Caco-2 (cell line): ENCODE measurements at places on chromosomes 2 and 18.

DNA sequence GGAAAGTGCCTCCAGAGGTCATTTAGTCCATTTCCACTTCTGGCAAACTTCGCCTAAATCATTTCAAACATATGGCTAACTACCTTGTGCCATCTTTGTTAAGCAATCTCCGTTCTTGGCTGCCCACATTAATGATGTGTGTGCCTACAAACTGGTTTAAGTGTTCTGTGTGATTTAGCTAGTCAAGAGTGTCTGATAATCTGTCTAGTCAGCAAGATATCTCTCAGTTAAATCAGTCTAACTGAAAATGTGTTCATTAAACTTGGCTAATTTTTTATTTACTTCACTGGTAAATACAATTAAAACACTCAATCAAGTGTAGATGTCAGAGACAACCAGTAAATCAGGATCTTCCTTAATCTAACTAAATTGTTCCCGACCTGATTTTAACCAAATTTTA lies 352.4 kb downstream of the ERBB4 start:
- DNase-seq, result no peak

GRCh38 chr2:42339191-42339912 lies 21.7 kb downstream of the COX7A2L start:
- DNase-seq, result peak; percentile 40

DNA sequence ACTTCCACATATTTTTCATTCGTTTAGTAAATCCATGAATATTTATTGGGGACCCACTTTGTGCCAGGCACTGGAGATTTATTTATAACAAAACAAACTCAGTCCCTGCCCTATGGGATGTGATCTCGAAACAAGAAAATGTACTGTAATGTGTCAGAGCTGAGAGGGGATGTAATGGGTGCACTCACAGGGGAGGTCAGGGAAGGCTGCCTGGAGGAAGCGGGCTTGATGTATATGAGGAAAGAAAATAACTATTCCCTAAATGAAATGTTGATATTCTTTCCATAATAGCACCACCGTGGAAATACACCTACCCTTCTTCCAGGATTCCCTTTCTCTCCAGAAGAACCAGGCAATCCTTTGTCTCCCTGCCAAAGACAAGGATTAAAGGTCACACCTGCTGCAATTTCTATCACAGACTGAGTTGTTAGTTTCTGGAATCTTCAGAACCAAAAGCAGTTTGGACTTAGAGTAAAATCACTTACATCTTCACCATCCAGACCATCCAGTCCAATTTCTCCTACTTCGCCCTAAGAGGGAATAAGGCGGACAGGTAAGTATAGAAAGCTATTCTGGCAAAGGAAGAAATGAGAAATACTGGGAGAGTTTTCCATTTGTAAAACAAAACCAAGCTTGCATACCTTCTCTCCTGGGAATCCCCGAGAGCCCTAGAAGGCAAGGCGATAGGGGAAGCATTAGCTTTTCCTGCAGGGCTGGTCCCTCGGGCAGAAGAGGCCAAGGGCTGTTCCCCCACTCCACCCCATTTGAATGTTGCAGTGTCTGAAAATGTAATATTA lies 55.0 kb downstream of the COL6A3 start:
- no peak for DNase-seq

DNA sequence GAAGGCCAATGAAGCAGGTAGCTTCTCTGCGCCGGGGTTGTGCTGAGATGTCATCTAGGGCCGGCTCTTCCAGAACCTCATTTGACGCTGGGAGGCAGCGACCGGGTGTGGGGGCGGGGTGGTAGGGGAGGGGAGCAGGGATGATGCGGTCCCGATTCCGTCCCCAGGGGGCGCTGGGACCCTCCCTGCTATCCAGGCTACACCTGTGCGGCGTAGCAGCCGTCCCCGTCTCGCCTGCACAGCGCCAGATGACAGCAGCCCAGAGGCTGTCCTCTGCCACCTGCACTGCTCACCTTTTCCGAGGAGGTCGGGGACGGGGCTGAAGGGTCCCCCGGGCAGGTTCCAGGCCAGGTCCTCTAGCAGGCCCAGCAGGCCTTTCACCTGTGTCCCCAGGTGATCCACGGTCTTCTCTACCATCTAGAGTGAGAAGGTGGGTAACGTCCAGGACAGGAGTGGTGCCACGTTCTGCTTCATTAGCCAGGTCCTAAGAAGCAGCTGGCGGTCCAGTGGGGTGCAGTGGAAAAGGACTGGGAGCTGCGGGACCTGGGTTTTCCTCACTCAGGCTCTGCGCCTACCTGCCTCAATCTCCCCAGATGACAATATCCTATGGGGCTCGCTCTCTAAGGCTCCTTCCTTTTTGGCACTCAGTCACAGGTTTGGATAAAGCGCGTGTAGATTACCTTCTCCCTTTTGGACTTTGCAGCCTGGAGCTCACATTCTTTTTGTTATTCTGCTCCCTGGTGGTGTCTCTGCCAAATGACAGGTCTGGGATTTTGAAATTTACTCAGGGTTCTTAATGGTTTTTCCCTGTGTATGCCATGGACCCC lies 56.0 kb upstream of the RAB6C start:
- DNase-seq, result peak; percentile 72

DNA sequence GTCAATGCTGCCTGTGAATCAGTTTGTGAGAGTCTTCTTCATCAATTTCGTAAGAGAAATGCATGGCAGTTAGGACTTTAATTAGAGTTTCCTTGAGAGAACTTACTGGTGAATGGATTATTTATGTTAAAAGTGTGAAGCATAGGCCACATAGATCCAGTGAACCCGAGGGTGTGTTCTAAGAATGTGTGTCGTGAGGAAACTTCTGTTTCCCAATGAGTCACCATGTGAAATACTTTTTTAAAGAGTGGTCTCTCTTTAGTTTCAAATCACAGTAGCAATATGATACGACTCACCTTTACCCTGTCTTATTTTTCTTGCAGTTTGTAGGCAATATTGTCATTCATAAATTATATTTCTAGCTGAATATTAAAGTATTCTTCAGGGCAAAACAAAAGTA lies 18.5 kb downstream of the THSD7B start:
- DNase-seq, result no peak

- no peak for DNase-seq
Measured at GRCh38 chr2:62381656-62382055, 124.3 kb downstream of the TMEM17 start.

- no peak for DNase-seq
Measured at GRCh38 chr2:20333738-20334137, 16.9 kb downstream of the PUM2 start.

GRCh38 chr2:242060212-242060835 lies 190.8 kb downstream of the RTP5 start:
- no peak for DNase-seq

GRCh38 chr2:173607606-173608311 lies 253.1 kb downstream of the CDCA7 start:
- DNase-seq, result no peak

DNA sequence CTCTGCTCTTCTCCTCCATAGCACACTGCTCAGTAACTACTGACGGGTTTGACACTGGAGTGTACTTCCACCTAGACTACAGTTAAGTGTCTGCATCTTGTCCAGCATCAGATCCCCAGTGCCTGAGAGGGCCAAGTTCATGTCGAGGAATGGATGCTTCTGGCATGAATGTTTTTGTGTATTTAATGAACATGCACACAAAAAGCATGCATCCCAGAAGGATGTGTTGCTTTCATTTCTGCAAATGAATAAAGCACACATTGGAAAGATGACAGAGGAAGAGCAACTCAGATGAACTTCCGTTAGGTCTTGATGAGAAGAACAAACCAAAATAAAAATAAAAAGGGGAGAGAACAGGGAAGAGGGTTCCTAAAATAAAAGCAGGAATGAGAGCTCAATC lies 27.9 kb downstream of the C2orf49 start:
- no peak for DNase-seq

DNA sequence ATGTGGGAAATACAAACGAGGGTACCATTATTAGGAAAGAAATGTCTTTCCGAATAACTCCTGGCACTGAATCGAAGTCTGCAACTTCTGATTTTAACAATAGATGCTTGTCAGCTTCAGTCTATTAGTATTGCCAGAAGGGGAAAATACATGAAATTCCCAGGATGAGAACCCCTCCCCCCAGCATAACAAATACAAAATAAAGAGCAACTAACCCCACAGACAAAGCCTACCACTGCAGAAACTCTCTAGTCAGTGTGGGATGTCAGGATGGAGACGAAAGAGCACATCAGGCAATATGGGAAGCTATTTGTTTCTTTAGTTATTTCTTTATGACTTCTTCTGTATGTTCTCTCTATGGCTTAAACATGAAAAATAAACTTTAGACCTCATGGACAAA lies 365.0 kb upstream of the CDH2 start:
- no peak for DNase-seq

- DNase-seq, result no peak
Measured at GRCh38 chr2:82675186-82675585, 1783.9 kb downstream of the SUCLG1 start.

GRCh38 chr18:74951165-74951760 lies 257.7 kb downstream of the PTGR3 start:
- no peak for DNase-seq

DNA sequence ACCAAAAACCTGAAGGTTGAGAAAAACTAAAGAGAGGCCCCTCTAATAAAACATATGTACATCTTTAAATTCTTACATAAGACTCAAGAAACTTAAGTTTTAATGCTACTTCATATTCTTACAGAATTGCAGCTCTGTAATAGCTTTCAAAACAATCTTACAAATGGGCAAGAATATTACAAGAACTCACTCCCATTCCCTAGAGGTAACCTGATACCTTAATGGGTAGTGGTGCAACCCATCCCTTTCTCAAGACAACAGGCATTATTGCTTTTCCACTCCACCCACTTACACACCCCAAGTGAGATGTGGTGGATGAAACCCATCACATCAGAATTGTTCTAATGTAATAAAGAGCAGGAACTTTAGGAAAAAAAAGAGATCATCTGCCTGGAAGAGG lies 103.7 kb downstream of the RBMS1 start:
- no peak for DNase-seq

DNA sequence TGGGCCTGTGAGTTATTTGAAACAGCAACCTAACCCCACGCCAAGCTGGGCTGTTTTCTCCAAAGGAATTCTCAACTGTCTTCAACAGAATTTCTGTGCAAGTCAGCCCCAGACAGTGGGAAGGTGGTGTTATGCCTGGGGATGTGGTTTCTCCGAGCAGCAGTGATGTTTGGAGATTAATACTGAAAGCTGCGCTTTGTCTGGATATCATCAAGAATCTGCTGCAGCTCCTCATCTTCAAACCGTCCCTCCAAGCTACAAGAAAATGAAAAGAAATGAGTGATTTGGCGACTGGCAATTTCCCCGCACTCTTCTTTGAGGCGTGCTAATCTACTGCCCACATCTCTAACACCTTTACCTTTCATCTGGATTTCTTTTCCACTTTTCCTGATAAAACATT lies 10.0 kb downstream of the POLR2D start:
- DNase-seq, result no peak

DNA sequence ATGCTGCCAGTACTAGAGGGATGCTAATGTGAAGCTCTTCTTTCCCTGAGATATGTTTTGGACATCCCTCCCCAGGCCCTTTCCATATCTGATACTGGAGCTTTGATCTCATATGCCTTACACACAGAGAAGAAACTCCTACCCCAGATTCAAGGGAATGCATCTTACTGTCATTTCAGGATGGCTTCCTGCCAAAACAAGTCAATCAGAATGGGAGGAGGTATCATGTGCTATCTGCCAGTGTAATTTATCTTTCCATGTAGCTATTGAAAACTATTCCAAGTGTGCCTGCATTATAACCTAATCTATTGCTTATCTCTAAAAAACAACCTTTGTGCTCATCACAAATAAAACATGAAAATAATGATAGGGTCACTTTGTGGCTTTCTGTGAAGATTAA lies 269.9 kb upstream of the SETBP1 start:
- no peak for DNase-seq

DNA sequence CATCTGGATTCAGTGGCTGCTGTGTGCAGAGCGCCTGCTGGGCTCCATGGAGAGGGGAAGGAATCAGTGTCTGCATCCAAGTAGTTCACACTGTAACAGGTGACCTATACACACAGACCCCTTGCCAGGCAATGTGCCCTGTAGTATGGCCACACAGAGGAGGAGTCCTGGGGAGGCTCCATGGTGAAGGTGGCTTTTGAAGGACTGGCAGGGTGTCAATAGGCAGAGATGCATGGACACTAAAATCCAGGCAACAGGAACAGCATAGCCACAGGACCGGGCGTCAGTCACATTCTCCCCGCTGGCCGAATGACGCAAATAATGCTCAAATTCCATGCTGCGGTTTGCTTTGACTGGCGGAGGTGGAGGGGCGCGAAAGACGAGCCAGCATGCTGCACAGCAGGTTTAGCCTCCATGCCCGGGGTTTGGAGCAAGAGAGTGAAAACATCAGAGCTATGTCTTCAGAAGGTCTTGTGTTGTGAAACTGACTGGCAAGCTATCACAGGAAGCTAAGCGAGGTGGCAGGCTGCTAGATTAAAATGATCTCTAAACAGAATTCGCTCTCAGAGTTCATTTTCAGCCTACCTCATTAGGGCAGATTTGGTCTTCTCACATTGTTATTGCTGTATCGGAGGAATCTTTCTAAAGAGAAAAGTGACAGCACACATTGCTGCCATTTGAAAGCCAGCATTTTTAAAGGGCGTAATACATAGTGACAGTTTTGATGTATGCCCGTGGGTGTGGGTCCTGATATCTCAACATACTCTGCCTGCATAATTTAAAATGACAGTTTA lies 1.2 kb upstream of the CHMP1B start:
- peak; percentile 91 for DNase-seq

DNA sequence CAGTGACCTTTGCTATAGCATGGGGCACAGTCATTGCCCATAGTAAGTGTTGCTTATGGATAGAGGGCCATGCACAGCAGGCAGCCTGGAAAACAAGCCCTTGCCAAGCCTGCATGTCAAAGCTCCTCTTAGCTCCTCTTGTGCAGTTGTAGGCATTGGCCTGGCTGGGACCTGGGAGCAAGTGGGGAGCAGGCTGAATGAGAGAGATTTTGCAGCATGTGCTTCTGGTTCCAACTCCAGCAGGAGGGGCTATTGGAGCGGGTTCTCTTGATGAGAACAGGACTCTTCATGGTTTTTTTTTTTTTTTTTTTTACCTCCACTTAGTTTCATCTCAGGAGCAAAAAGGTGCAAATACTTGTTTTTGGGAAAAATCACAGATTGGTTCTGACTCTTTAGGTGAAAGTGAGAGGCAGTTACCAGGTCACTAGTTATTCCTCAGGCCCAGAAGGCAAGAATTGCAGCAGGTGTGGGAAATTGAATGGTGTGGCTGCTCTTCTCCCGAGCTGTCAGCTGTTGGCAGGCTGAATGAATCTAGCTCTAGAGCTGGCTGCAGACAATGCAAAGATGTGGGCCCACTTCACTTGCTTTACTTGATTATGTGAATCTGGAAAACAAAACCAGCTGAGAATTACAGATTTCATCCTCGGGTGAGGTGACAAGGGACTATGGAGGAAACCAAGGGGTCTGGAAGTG lies 95.9 kb downstream of the MAP4K4 start:
- no peak for DNase-seq

GRCh38 chr2:36477315-36477714 lies 120.7 kb downstream of the FEZ2 start:
- DNase-seq, result no peak

DNA sequence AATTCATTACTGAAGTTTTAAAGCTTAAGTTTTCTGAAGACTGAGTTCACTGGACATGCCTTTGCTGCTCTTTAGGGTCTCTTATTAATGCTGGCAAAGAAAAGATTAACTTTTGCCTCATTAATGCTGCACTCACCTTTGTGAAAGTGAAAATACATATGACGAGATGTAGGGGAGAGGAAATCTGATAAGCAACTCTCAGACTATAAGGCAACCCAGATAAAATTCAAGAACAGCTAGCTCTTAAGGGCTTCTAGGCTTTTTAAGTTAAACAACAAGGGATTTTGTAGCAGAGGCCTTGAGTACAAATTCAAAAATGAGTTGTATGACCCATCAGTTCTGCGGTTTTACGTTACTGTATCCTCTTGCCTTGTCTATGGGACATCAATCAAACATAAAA lies 143.7 kb downstream of the USP34 start:
- no peak for DNase-seq
